Tibial nerve (tissue), 4 donors: ENCODE measurements at places on chromosomes 12 and 14. TPM values are rescaled to one million over a fixed set of nuclear protein-coding genes. Genes with fewer than 3 reads are reported as not detected.

Gene CLEC6A
- total RNA-seq, result not detected

Gene KRT2
- total RNA-seq, result not detected

DNA sequence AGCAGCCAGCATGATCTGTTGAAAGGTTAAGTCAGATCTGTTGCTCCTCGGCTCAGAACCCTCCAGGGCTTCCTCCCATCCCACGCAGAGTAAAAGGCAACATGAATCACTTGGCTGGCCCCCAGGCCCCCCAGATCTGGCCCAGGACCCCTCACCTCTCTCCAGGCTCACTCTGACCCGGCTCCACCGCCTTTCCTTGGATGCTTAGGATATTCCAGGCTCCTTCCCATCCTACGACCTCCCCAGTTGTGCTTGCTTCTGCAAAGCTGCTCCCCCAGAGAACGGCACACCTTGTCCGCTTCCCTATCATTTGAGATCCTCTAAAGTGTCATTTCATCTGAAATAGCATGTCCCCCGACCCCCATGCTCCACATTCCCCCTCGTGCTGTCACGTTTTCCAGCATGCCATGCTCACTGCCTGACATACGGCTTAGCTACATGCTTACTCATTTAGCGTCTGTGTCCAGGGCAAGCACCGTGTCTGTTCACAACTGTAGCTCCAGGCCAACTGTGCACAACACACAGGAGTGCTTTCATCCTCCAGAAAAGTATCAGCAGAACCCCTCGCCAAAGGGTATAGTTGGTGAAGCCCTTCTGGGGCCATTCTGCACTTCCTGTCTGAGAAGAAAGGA is 33.6 kb upstream of the BDKRB2 start:
- no peak for DNase-seq

Gene MYH6
- total RNA-seq, result not detected

DNA sequence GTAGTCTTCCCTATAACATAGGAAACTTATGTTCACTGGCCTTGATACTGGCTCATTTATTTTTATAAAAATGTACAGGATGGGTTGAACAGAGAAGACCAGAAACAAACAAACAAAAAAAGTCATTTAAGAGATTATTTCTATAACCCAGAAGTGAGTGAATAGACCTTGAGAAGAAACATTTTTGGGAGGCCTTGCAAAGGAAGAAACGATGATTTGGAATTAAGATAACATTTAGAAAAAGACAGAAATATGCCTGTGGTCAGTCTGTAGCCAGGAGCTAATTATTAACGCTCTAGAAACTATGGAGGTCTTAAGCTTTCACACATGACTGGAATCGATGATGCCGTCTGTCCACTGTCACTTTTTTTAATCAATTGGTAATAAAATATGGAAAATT is 264.0 kb downstream of the EGLN3 start:
- DNase-seq, result no peak

- DNase-seq, result no peak
Observed at GRCh38 chr12:4789776-4790175, 69.6 kb downstream of the GALNT8 start.

GRCh38 chr14:47846008-47846407 is 170.6 kb upstream of the MDGA2 start:
- no peak for DNase-seq

DNA sequence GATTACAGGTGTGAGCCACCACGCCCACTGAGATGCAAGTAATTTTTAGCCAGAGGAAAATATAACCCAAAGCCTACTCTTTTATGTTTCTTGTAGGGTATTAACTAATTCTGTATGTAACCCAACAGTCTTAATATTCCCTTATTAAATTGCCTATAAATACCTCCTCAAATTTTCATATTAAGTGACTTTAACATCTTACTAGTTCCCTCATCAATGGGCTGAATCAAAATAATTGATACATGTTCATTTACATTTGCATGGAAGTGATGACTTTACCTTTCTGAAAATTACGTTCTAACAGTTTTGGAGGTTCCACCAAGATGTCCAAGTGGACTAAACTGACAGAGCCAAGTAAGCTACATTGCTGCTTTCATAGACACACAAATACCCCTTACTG is 3.1 kb downstream of the SOS2 start:
- no peak for DNase-seq

- DNase-seq, result no peak
Observed at GRCh38 chr12:19553175-19553574, 113.9 kb downstream of the AEBP2 start.

Gene NAB2
- 42.2 TPM for total RNA-seq

Gene C12orf50
- not detected for total RNA-seq

Gene ANAPC7
- total RNA-seq, result 32.1 TPM

Gene CCDC88C
- total RNA-seq, result 7.5 TPM

- DNase-seq, result no peak
Observed at GRCh38 chr12:40058721-40059190, 47.1 kb downstream of the SLC2A13 start.

GRCh38 chr14:32820682-32821081 is 118.0 kb upstream of the NPAS3 start:
- no peak for DNase-seq

Gene KCNC2
- 1.5 TPM for total RNA-seq

Gene TSPAN9
- total RNA-seq, result 15.7 TPM

GRCh38 chr12:51922762-51923505 is 15.6 kb downstream of the ACVRL1 start:
- peak; percentile 69 for DNase-seq

Gene KIF5A
- total RNA-seq, result 4.8 TPM

Gene PDE3A
- 11.4 TPM for total RNA-seq

Gene DLK1
- not detected for total RNA-seq

Gene PDZRN4
- total RNA-seq, result 22.8 TPM

Gene SLC4A8
- 5.7 TPM for total RNA-seq

Gene ZNF705A
- not detected for total RNA-seq

Gene CELA1
- total RNA-seq, result not detected

DNA sequence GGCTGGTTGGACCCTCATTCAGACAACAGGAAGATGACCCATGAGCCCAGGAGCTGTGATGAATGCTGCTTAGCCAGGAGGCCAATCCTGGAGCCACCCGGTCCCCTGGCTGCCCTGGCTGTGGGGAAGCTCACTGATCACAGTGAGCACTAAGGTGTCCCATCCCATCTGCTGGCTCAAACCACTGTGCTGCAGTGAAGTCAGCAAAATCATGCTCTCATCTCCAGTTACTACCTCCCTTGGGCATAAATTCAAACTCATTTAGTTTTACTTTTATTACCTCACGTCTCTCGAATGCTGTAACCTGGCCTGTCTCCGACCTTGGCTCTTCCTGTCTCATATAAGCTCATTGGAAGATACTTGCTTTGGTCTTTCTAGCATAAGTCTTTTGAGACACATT is 112.4 kb downstream of the APAF1 start:
- DNase-seq, result no peak

- DNase-seq, result no peak
Observed at GRCh38 chr12:50257236-50258166, 25.8 kb downstream of the LIMA1 start.

DNA sequence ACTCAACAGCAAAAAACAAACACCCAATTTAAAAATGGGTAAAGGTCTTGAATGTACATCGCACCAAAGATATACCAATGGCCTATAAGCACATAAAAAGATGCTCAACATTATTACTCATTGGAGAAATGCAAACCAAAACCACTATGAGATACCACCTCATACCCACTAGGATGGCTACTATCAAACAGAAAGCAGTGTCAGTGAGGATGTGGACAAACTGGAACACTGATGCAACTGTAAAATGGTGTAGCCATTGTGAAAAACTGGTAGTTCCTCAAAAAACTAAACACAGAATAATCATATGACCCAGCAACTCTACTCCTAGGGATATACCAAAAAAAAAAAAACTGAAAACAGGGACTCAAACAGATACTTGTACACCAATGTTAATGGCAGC is 49.3 kb downstream of the CDK17 start:
- DNase-seq, result no peak

- DNase-seq, result no peak
Observed at GRCh38 chr12:42104087-42104486, 40.6 kb downstream of the GXYLT1 start.

DNA sequence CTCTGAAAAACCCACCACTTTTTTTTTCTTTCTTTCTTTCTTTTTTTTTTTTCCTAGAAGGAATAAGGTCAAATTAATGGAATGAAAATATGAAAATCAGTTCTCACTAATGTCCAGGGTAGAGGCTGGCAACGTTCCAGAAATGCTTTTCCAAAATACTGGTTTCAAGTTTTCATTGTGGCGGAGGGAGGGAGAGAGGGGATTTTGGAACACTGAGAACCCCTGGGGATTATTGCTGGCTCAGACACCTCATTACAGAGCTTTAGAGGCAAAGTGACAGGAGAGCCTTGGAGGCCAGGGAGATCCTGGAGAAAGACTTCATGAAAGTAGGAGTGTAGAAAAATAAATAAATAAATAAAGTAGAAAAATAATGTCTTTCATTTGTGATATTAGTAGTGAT is 45.4 kb downstream of the ALX1 start:
- DNase-seq, result no peak

- no peak for DNase-seq
Observed at GRCh38 chr14:74333909-74334308, 14.4 kb upstream of the VRTN start.

Gene TCL1A
- not detected for total RNA-seq

Gene C14orf132
- 13.4 TPM for total RNA-seq

GRCh38 chr14:66281036-66281776 is 205.0 kb upstream of the CCDC196 start:
- peak; percentile 6 for DNase-seq

- DNase-seq, result no peak
Observed at GRCh38 chr14:21436567-21437062, 19.3 kb downstream of the CHD8 start.

Gene FSCB
- 2.2 TPM for total RNA-seq

Gene COX8C
- not detected for total RNA-seq

- no peak for DNase-seq
Observed at GRCh38 chr12:77493302-77494168, 337.2 kb upstream of the NAV3 start.

DNA sequence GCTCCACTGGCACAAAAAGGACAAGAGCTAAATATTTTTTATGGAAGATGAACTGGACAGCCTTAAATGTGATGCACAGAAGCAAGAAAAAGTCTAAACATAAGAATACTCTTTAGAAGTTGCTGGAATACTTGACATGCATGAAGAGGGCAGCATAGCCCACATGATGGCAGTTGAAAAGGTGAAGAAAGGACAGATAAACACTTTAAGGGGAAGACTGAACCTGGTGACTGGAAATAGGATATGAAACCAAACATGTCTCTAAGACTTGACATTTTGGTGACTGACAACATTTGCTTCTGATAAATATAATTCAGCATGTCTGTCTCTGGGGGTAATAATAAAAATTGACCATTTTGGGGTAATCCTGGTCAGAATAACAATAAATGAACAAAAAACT is 273.1 kb downstream of the CCDC91 start:
- DNase-seq, result no peak

DNA sequence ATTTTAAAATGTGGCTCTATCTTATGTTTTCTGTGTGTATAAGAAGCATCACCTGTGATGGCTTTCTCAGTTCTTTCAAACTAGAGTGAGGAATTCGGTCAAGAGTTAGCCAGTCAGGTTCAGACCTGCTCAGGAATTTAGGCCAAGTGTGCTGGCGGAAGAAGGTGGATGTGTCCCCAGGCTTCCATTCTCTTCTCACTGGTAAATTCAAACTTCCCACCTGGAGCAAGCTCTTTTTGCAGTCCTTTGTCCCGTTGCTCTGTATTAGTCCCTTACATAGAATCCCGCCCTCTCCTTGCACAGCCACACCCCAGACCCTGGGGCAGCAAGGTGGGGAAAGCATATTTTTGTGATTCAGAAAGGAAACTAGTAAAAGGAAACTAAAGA is 124.7 kb upstream of the PWP1 start:
- no peak for DNase-seq

Gene FAM216A
- total RNA-seq, result 6.3 TPM

Gene KRT71
- not detected for total RNA-seq

DNA sequence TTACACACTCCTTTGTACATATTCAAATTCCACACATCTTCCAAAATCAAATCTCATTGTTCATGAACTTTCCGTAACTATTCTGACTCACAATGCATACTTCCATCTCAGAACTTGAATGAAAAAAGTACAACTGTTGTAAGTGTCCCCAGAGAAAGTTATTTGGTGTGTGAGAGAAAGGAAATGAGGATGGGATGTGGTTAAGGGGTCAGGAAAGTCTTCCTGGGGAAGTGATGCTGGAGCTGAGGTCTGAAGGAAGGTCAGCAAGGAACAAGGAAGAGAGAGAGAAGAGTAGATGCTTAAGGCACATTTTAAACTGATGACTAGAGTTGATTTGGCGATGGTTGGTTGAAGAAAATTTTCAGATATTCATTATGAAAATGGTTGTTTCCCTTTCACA is 340.0 kb upstream of the STXBP6 start:
- DNase-seq, result no peak

DNA sequence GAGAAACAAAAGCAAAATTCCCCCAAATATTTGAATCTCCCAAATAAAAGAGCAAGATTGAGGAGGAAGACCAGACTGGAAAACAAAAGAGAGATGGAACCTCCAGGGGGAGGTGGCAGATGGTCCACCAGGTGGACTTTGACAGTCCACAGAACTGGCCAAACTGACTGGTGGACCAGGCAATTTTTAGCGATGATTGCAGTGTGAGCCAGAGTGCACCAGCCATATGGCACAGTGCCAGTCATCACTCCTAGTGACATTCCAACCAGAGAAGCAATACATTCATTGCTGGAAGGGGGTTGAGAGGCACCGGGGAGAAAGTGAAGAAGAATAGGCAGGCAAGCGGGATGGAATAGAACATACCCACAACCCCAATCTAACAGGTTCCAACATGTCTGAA is 182.9 kb downstream of the EXOC5 start:
- no peak for DNase-seq

GRCh38 chr12:107492393-107493134 is 193.0 kb upstream of the PWP1 start:
- no peak for DNase-seq

Gene SLC7A7
- 39.8 TPM for total RNA-seq

DNA sequence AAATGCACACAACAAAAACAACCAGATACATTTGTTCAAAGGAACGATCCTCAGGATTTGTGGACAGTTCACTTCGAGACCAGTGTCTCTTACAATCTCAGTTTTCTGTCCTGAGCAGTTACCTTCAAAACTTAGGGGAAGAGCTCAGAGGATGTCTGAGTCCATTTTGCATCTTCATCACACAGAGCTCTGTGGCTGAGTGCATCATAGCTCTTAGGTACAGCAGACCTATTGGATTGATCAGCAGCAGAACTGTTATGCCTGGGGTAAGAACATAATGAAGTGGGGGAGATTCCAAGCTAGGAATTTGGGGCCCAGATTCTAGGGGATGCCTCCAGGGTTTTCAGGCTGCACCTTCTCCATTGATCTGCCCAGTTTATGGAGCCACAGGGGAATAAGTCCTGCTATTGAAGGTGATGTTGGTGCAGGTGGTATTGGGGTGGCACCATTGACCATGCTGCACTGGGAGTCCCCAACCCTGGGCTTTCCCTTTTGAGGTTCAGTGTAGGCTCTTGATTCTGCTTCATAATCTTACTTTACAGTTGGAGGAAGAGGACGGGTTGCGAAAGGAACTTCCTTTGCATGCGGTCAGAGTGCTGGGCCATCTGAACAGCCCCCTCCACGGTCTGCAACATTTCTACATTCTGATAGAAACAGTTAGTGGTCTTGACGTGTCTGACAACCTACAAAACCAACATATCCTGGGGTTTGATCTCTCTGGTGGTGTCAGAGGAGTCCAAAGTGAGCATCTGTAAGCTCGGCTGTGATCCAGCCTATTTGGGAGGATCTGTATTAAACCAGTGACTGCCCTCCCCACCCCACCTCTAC is 112.8 kb downstream of the CHST11 start:
- no peak for DNase-seq

- DNase-seq, result no peak
Observed at GRCh38 chr12:779745-780734, 27.7 kb downstream of the WNK1 start.

- DNase-seq, result no peak
Observed at GRCh38 chr14:68463705-68464374, 329.0 kb downstream of the ZFP36L1 start.

Gene PMCH
- total RNA-seq, result not detected
